ENCODE measurements at places on chromosomes 2 and 18.

GRCh38 chr2:72024451-72025175 lies 123.0 kb downstream of the CYP26B1 start:
- DNase-seq, result no peak

DNA sequence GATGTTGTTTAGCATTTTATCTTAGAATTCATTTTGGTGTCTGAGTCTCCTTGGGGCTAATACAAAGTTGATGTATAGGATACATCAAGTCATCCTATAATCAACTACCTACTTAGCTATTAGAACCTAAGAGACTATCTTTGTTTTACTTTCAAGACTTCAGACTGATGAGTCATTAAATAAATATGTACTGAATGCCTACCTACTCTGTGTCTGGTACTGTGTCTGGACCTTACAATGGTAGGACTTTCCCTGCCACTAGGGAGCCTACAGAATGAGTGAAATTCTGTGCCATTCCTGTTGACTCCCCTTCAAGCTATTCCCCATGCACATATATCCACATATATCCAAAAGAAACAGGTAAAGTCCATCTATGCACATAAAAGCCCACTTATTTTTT lies 114.5 kb downstream of the ERBB4 start:
- no peak for DNase-seq

DNA sequence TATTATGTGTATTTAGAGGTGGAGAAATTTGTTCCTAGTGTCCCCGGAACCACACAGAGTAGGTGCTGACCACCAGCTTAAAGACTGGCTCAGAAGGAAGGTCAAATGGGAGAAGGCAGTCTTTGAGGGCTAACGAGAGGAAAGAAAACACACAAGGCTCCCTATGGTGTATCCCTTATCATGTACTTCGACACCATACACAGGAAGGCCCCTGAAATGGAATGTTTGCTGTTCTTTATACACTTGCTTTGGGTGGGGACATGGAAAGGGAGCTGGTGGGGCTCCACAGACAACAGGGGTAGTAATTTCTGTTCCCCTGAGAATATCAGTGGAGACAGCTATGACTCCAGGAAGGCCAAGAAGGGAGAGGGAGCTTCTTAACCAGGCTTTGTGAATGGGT lies 6.0 kb downstream of the EPAS1 start:
- DNase-seq, result no peak

DNA sequence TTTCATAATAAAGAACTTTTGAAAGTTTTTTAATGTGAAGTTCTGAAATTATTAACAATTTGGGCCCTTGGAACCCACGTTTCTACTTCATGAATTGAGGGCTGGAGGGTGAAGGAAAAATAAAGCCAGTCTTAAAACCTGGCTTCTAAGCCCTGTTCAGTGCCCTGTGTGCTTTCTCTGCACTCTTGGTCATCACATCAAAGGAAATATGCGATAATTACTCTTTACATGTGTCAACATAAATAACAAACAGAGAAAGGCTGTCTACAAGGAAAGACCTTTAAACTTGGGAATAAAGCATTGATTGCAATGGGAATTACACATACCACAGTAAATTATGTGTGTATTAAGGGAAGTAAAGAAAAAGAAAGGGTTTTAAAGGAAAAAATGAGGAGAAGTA lies 150.7 kb upstream of the KLF7 start:
- no peak for DNase-seq

- no peak for DNase-seq
Observed at GRCh38 chr2:176535467-176536113, 266.3 kb downstream of the MTX2 start.

GRCh38 chr2:40371525-40372282 lies 80.2 kb downstream of the SLC8A1 start:
- DNase-seq, result peak; percentile 56

GRCh38 chr18:36296650-36297416 lies 680 bp upstream of the FHOD3 start:
- DNase-seq, result peak; percentile 83

GRCh38 chr2:225608136-225608535 lies 208.6 kb downstream of the NYAP2 start:
- DNase-seq, result no peak

- no peak for DNase-seq
Observed at GRCh38 chr2:121887513-121888188, 132.2 kb downstream of the TSN start.

- no peak for DNase-seq
Observed at GRCh38 chr2:20507166-20507692, 60.4 kb downstream of the RHOB start.

DNA sequence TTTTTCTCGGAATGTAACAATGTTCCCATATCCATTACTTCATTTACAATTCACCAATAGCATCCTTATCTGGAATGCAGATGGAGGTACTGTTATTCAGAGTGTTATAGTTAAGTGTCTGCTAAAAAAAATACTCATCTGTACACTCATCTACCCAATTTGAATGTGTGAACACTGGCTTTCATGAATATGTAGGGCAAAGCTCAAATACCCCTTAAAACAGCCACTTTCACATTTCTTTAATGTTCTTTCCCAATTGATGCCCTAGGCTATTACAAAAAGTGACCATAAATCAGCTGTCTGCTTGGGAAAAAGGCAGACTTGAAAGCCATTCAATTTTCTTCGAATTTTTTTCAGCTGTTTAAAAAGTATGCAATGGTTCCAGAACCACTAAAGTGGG lies 796.3 kb upstream of the FSHR start:
- no peak for DNase-seq

DNA sequence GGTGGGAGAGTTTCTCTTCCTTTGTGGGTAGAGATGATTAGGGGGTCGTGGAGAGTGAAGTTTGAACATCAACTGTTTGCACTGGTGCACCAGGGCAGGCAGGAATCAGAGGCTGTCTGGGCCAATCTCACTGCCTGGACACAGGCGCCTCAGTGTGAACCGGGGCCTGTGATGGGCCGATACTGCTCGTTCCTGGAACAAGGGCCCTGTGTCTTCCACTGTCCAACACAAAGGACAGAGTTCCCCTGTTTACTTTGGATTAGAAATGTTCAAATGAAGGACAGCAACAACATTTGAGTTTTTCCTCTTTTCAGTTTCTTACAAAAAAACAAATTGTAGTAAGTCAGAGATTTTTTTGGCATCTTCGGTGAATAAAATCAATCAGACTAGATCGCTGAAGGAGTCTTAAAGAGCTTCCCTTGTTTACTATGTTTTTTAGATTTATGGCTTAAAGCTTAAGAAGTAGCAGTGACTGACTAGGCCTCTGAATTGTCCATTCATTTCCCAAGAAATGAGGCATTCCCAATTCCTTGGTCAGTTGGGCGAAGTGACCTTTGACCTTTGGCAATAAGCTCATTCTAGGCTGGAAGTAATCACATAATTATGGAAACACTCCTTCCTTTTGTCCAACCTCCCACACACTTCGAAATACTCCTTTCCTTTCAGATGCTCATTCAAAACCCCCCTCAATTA lies 11.6 kb upstream of the TGFA start:
- DNase-seq, result no peak

DNA sequence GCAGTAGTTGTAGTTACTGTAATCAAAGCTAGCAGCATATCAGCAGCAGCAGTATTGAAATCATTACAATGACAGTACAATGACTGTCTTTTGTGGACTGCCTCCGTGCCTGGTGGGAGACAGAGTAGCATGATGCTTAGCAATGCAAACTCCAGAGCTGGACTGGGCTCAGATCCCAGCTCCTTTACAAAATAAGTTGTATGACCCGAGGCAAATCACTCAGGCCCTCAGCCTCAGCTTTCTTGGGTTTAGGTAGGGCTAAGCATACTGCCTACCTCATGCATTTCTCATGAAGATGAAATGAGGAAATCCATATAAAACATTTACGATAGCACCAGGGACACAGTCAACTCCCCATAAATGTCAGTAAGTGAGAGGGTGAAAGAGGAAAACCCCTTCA lies 170.7 kb downstream of the TTC32 start:
- DNase-seq, result no peak

DNA sequence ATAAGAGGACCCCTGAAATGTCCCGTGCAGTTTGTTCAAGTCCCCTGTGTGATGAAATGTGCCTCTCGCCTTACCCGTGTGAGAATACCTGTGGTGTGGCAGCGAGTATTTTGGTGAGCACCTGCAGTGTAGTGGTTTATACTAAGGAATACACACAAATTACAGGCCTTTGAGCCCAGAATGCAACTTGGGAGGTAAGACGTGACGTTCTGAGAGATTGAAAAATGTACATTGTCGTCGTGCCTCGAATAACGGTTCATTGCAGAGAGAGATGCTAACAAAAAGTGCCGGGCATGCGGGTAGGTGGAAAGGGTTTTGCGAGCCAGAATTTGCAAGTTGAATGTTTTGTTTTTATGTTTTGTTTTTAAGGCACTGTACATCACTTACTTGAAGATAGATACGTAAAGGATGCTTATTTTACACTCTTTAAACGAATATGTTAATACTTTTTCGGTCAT lies 867 bp downstream of the RBBP8 start:
- no peak for DNase-seq

- no peak for DNase-seq
Observed at GRCh38 chr18:51235009-51235789, 37.7 kb upstream of the MEX3C start.

DNA sequence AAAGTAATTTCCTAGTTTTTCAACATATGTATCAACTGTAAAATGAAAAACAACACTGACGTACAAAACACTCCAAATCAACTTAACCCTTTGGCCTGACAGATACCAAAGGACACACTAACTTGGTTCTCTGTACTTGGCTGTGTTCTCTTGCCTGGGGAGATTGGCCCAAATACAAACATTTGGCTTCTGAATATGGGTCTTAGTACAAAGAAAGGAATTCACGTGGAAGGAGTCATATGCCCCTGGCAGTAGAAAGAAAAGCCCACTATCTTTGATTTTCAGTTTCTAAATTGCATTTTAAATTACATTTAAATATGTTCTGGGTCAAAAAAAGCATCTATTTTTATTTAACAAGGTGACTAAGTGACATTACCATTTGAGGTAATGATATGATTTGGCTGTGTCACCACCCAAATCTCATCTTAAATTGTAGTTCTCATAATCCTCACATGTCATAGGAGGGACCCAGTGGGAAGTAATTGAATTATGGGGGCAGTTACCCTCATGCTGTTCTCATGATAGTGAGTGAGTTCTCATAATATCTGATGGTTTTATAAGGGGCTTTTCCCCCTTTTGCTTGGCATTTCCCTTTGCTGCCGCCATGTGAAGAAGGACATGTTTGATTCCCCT lies 153.6 kb upstream of the CCDC195 start:
- DNase-seq, result no peak

DNA sequence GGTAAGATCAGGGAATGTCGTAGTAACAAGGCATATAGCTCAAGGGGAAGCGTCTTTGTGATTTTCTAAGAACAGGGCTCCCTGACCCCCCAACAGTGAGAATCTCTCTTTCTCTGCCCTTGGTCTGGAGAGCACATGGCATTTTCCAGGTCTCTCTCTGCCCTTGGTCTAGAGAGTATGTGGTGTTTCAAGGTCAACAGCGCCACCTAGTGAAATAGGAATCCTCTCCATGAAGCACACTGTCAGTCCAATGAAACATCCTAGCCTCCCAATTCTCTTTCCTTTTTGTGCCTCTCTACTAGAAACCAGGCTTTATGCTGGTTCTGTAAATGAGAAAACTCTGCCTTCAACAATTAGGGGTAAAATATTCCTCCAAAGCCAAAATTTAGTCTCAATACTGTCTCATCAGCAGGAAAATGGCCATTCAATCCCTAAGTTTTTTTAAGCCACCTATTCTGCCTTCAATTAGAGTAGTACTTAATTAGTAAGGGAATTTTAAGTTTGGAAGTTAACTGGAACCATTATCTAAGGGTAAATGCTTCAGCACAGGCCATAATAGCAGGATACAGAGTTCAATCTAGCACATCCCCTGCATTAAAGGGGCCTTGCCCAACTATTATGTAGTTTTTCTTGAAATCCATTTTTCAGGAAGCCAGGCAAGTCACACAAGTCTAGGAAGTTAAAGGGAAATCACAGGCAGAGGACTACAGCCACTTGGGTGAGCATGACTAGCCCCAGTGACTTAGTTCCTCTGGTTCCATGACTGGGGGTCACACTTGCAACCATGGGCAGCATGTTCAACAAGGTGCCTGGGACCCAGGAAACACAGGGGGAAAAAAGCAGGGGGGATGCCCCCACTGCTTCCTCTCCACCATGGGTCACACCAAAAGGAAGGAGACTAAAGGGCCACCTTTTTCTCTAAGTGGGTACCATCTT lies 12.4 kb downstream of the DYM start:
- peak; percentile 67 for DNase-seq

GRCh38 chr2:12556762-12557161 lies 160.0 kb upstream of the TRIB2 start:
- no peak for DNase-seq

DNA sequence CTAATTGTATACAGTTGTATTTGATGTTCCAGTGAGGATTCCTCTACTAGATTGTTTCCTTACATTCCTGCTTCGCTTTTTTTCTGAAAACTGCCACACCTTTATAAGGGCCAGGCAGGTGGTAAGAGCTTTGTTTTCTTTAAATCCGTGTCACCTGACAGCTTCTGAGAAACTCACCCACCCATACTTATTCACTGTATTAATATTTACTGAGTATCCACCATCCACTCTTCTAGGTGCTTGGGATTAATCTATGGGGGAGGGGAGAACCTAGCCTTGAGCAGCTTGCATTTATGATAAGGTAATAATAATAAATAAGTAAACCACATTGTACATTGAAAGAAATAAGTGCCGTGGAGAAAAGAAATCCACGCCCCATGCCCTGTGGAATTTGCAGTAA lies 174.7 kb upstream of the AGAP1 start:
- DNase-seq, result no peak

DNA sequence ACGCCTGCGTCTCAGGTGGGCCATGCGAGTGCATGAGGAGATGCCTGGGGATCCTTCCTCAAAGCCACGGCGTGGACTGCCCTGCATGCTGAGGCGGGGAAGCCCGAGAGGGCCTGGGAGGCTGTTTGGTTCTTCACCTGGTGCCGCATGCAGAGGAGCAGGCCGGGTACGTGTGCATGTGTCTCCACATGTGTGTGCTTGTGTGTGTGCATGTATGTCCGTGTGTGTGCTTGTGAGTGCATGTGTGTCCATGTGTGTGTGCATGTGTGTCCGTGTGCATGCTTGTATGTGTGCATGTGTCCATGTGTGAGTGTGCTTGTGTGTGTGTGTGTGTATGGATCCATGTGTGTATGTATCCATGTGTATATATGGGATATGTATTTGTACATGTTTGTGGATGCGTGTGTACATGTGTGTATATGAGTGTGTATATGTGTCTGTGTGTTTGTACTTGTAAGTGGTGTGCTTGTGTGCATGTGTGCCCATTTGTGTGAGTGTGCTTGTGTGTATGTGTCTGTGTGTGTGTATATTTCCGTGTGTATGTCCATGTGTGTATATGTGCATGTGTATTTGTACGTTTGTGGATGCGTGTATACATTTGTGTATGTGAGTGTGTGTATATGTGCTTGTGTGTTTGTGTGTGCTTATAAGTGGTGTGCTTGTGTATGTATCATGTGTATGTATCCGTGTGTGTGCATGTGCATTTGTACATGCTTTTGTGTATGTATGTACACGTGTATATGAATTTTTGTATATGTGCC lies 79.0 kb downstream of the PTGR3 start:
- DNase-seq, result no peak

Measured in NCI-H146 (cell line).